HT-29 (cell line): ENCODE measurements at places on chromosomes 7 and 10.
A peak's percentile ranks its signal among the peaks of the same experiment; 100 is the strongest.

- DNase-seq: no peak
Measured at GRCh38 chr10:69214666-69215131, 5.4 kb upstream of the HKDC1 start.

DNA sequence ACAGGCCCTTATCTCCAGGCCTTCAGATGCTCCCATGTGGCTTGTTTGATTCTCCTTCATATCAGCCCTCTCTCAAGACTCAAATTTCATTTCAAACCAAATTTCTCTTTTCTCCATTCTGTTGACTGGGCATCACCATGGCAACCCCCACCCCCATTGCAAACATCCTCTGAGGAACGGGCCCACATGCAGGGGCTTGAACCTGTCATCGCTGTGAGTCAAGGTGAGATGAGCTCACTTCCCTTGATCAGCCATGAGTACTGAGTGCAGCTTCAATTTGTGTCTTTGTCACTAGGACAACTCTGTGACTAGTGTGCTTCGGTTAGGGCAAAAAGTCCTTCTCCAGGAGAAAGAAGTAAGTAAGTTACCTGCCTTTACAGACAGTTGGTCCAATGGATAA, 41.9 kb downstream of the CALML3 start:
- peak; percentile 23 for DNase-seq

DNA sequence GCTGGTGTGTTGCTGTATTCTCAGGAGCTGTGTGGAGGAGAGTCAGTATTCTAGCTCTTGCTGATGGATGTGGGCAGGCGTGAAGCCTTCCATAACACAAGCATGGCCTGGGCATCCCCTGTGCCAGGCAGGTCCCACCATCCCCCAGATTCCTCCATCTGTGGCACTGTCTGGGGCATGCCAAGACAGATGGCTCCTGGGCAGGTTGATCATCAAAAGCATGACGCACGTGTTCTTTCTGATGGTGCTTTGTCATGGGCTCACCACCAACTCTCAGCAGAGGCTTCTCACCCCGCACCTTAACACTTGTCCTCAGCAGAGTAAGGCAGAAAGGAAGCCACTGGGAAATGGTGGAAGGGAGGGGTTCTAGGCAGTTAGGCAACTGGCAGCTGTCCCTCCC, 364.3 kb downstream of the PLXNA4 start:
- DNase-seq: no peak

- peak; percentile 99 for DNase-seq
Measured at GRCh38 chr7:88226886-88227516, 7.2 kb upstream of the SRI start.

GRCh38 chr10:12927896-12928295, 73.6 kb downstream of the CCDC3 start:
- DNase-seq: no peak

DNA sequence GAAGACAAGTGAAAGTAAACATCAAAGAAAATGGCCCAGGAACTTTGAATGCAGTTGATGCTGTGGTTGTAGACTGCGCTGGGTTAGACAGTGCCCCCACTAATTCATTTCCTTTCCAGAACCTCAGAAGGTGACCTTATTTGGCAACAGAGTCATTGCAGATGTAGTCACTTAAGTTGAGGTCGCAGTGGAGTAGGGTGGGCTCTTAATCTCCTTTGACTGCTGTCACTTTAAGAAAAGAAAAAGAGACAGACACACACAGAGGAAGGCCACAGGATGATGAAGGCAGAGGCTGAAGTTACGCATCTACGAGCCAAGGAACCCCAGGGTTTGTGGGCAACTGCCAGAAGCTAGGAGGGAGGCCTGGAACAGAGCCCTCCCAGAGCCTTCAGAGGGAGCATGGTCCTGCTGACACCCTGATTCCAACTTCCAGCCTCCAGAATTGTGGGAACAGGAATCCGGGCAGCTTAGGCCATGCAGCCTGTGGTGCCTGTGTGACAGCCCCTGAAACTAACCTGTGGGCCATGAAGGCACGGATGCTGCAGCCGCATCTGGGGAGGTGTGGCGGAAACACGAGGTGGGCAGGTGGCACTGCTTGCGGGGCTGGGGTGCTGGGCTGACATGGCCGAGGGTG, 107.6 kb downstream of the PRKAG2 start:
- DNase-seq: no peak

DNA sequence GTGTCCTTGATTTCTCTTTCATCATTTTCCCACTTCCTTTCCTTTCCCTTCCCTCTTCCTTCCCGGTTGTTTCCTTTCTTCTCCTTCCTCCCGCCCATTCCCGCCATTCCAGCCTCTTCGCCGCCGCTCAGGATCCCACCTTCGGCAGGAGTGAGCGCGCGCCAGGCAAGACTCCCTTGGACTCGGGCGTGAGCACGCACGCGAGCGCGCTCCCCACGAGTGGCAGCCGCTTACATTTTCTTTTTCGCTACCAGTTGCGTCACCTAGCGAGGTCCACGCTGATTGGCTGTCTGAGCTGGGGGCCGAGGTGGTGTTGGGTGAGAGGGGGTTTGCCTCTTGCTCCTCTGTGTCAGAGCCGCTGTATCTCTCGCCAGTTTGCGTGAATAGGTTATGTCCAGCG, 11.8 kb downstream of the ZAN start:
- no peak for DNase-seq

DNA sequence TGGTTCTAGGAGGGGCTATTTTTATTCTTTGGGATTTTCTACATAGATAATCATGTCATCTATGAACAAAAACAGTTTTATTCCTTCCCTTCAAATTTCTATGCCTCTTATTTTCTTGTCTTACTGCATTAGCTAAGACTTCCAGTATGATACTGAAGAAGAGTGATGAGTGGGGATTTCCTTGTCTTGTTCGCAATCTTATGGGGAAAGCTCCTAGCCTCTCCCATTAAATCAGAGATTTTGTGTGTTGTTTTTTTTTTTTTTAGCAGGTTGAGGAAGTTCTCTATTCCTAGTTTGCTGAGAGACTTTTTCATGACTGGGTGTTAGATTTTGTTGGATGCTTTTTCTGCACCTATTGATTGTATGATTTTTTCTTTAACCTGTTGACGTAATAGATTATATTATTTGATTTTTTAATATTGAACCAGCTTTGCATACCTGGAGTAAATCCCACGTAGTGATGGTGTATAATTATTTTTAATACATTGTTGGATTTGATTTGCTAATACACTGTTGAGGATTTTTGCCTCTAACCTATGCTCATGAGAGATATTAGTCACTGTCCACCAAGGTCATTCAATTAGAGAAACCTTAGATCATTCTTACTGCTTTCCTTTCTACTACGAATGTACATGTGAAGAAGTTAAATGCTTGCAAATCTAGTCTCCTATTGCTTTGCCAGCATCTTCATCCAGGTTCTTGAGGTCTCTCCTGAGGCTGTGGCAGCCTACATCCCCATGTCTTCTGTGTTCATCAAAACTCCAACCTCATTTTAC, 6.5 kb downstream of the ATP5F1C start:
- DNase-seq: no peak

DNA sequence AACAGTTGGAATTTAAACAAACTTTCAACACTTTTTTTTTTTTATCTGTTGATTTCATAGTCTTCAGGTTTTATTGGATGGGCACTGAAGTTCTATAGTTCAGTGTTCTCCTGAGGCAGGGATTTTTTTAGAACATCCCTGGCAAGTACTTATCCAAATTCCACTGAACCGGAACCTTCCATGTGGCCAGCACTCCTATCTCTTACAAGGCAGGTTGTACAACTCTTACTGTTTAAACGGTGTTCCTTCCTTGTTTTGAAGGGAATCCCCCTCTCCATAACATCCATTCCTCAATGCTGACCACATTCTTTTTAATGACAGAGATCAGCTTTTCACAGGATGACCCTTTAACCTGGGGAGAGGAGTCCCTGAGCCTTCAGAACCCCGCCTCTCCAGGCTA, 238.9 kb upstream of the CTBP2 start:
- no peak for DNase-seq
